CD14-positive monocyte (primary cell): ENCODE measurements at places on chromosomes 1 and 21.

DNA sequence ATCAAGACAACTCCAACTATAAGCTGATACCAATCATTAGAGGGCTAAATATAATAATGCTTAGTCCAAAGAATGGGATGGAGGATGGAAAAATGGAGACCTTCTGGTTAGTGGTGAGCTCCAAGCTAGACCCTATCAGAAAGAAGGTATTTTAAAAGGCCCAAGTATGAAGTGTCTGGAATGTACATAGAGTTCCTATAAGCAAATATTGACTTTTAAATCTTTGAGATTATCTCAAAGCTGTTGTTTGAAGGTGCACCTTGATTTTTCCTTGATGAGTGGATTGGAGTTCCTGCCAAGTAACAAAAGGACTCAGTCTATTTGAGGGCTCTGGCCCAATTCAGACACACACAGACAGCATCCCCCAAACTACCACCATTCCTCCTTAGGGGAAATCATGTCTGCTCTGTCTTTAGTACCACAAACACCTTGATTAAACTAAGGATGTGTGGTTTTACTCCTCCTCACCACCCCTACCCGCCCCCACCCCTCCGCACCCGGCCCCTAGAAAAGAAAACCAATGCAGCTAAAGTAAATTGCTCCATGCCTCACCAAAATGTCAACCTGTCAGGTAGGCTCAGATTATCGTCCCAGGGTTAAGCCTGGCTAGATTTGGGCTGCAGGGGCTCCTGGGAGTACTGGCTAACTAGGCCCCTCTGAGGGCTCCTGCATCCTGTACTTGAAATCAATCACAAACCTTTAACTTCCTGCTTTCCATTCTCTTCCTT is 59.4 kb downstream of the CDC7 start:
- H3K4me3 ChIP-seq, result no peak overlapping the region
- H3K27me3 ChIP-seq, result no peaks in the 10 kb centered on the region
- no peak for DNase-seq
- H3K27ac ChIP-seq, result no peak overlapping the region
- H3K4me1 ChIP-seq, result peaks cover 23% of the 10 kb centered on the region

GRCh38 chr1:169809370-169810095 is 14.8 kb upstream of the METTL18 start:
- H3K4me3 ChIP-seq, result no peak overlapping the region
- no peaks in the 10 kb centered on the region for H3K4me1 ChIP-seq
- H3K36me3 ChIP-seq, result peaks cover 65% of the 10 kb centered on the region
- no peak overlapping the region for H3K27ac ChIP-seq
- H3K27me3 ChIP-seq, result no peaks in the 10 kb centered on the region
- DNase-seq, result peak; percentile 52

GRCh38 chr1:20192364-20192763 is 6.0 kb upstream of the PLA2G2C start:
- no peaks in the 10 kb centered on the region for H3K36me3 ChIP-seq
- no peaks in the 10 kb centered on the region for H3K4me1 ChIP-seq
- H3K27ac ChIP-seq, result no peak overlapping the region
- DNase-seq, result no peak

DNA sequence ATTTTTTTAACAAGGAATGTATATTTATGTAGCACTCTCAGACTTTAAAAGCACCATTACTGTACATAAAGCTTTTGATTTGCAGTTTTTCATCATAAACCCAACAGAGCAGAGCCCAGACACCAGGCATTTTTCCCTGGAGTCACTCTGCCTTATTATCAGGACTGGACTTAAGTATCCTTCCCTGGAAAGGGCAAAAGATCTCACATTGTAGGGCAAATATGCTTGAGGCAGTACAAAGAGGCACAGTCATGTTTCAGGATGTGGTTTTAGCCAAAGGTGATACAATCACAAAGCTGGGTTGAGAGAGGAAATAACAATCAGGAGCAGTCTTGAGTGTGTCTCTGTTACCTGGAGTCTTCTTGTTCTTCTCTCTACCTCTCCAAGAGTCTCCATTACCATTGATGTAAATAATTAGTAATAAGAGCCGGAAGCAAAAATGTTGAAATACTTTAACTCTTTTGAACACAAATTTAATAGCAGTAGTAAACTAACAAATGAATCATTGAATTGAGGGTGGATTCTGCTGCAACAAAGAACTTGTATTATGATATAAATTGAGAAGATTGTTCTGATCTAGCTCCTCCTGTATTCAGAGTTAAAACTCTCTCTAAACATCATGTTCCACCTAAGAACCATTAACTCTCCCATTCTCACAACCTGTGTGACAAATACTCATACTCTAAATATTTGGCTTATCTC is 160.5 kb downstream of the LTN1 start:
- H3K27ac ChIP-seq, result no peak overlapping the region
- no peak for DNase-seq
- H3K27me3 ChIP-seq, result no peaks in the 10 kb centered on the region
- no peaks in the 10 kb centered on the region for H3K36me3 ChIP-seq

DNA sequence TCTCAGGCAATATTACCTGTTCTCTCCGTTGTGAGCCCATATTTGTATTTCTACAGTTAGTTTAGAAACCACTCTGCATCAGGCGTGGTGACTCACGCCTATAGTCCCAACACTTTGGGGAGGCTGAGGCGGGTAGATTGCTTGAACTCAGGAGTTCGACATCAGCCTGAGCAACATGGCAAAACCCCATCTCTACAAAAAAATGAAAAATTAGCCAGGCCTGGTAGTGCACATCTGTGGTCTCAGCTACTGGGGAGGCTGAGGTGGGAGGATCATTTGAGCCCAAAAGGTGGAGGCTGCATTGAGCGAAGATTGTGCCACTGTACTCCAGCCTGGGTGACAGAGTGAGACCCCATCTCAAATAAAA is 19.7 kb upstream of the ID3 start:
- H3K4me1 ChIP-seq, result peaks cover 8% of the 10 kb centered on the region
- H3K36me3 ChIP-seq, result no peaks in the 10 kb centered on the region
- no peak overlapping the region for H3K4me3 ChIP-seq
- no peaks in the 10 kb centered on the region for H3K27me3 ChIP-seq
- DNase-seq, result no peak
- H3K27ac ChIP-seq, result no peak overlapping the region

GRCh38 chr1:232328486-232329102 is 301.3 kb downstream of the SIPA1L2 start:
- no peaks in the 10 kb centered on the region for H3K4me1 ChIP-seq
- H3K36me3 ChIP-seq, result no peaks in the 10 kb centered on the region
- no peak for DNase-seq

GRCh38 chr1:53949023-53949990 is 3.2 kb downstream of the LRRC42 start:
- H3K27ac ChIP-seq, result no peak overlapping the region
- H3K36me3 ChIP-seq, result peaks cover 11% of the 10 kb centered on the region
- no peak for DNase-seq
- peaks cover 18% of the 10 kb centered on the region for H3K4me1 ChIP-seq
- no peaks in the 10 kb centered on the region for H3K27me3 ChIP-seq
- no peak overlapping the region for H3K4me3 ChIP-seq

- no peaks in the 10 kb centered on the region for H3K27me3 ChIP-seq
- peaks cover 4% of the 10 kb centered on the region for H3K4me1 ChIP-seq
- H3K36me3 ChIP-seq, result peaks cover 21% of the 10 kb centered on the region
- no peak overlapping the region for H3K27ac ChIP-seq
- no peak for DNase-seq
These were observed 52.8 kb upstream of the EDN2 start for GRCh38 chr1:41537251-41537650.

GRCh38 chr1:194289569-194290266 is 1103.3 kb upstream of the B3GALT2 start:
- no peaks in the 10 kb centered on the region for H3K27me3 ChIP-seq
- no peaks in the 10 kb centered on the region for H3K36me3 ChIP-seq
- no peak for DNase-seq
- H3K4me1 ChIP-seq, result no peaks in the 10 kb centered on the region

GRCh38 chr21:42515708-42516502 is 2.3 kb downstream of the SLC37A1 start:
- H3K27ac ChIP-seq, result no peak overlapping the region
- no peak for DNase-seq
- no peaks in the 10 kb centered on the region for H3K27me3 ChIP-seq
- peaks cover 15% of the 10 kb centered on the region for H3K4me1 ChIP-seq
- peaks cover 15% of the 10 kb centered on the region for H3K36me3 ChIP-seq

- H3K36me3 ChIP-seq, result no peaks in the 10 kb centered on the region
- no peak for DNase-seq
- no peaks in the 10 kb centered on the region for H3K27me3 ChIP-seq
- H3K4me1 ChIP-seq, result no peaks in the 10 kb centered on the region
These were observed 56.0 kb upstream of the C1orf21 start for GRCh38 chr1:184330875-184331274.

GRCh38 chr1:154342836-154343472 is 17.6 kb downstream of the ATP8B2 start:
- peaks cover 47% of the 10 kb centered on the region for H3K4me1 ChIP-seq
- no peaks in the 10 kb centered on the region for H3K36me3 ChIP-seq
- no peak overlapping the region for H3K4me3 ChIP-seq
- peak overlapping the region; percentile 54 for H3K27ac ChIP-seq
- DNase-seq, result peak; percentile 52

DNA sequence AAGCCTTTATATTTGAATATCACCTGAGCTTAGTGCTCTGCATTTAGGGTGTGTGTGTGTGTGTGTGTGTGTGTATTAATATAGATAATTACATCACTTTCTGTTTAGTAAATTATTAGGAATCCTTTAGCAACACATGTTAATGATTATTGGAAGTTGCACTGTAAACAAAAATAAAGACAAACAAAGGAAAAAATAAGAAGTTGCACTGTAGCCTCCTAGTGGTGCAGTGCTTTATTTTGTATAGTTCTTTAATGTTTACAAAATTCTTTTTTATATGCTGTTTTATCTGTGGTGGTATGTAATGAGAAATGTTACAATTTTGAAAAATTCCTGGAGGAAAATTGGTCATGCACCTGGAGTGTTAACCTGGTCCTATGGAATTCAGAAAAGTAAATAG is 69.2 kb downstream of the UBE4B start:
- no peaks in the 10 kb centered on the region for H3K27me3 ChIP-seq
- peaks cover under 1% of the 10 kb centered on the region for H3K4me1 ChIP-seq
- H3K4me3 ChIP-seq, result no peak overlapping the region
- H3K27ac ChIP-seq, result no peak overlapping the region
- H3K36me3 ChIP-seq, result peaks cover 65% of the 10 kb centered on the region
- no peak for DNase-seq

DNA sequence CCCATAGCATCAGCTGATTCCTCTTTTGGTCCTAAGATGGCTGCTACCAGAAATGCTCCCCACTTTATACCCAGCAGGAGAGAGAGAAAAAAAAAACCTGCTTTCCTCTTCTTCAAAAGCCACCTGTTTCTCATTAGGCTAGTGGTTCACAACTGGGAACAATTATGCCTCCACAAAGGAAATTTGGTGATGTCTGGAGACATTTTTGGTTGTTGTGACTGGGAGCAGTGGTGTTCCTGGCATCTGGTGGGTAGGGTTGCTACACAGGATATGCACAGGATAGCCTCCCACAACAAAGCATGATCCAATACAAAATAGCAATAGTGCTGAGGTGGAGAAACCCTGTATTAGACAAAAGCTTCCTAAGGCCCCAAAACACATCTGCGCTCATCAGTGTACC is 38.5 kb upstream of the SGIP1 start:
- H3K27me3 ChIP-seq, result no peaks in the 10 kb centered on the region
- H3K4me1 ChIP-seq, result no peaks in the 10 kb centered on the region
- no peak overlapping the region for H3K4me3 ChIP-seq

- H3K27ac ChIP-seq, result no peak overlapping the region
- no peak overlapping the region for H3K4me3 ChIP-seq
- H3K27me3 ChIP-seq, result no peaks in the 10 kb centered on the region
- no peaks in the 10 kb centered on the region for H3K36me3 ChIP-seq
- peaks cover 23% of the 10 kb centered on the region for H3K4me1 ChIP-seq
These were observed 11.4 kb upstream of the PIGR start for GRCh38 chr1:206957639-206958038.

GRCh38 chr21:45322960-45323461 is 35.3 kb upstream of the POFUT2 start:
- no peaks in the 10 kb centered on the region for H3K4me1 ChIP-seq
- no peak overlapping the region for H3K27ac ChIP-seq
- no peak overlapping the region for H3K4me3 ChIP-seq
- H3K27me3 ChIP-seq, result no peaks in the 10 kb centered on the region
- H3K36me3 ChIP-seq, result no peaks in the 10 kb centered on the region

- H3K27ac ChIP-seq, result peak overlapping the region; percentile 93
- H3K36me3 ChIP-seq, result peaks cover 12% of the 10 kb centered on the region
- H3K27me3 ChIP-seq, result no peaks in the 10 kb centered on the region
- peak overlapping the region; percentile 90 for H3K4me3 ChIP-seq
These were observed 833 bp upstream of the DIP2A start for GRCh38 chr21:46457801-46458314.

DNA sequence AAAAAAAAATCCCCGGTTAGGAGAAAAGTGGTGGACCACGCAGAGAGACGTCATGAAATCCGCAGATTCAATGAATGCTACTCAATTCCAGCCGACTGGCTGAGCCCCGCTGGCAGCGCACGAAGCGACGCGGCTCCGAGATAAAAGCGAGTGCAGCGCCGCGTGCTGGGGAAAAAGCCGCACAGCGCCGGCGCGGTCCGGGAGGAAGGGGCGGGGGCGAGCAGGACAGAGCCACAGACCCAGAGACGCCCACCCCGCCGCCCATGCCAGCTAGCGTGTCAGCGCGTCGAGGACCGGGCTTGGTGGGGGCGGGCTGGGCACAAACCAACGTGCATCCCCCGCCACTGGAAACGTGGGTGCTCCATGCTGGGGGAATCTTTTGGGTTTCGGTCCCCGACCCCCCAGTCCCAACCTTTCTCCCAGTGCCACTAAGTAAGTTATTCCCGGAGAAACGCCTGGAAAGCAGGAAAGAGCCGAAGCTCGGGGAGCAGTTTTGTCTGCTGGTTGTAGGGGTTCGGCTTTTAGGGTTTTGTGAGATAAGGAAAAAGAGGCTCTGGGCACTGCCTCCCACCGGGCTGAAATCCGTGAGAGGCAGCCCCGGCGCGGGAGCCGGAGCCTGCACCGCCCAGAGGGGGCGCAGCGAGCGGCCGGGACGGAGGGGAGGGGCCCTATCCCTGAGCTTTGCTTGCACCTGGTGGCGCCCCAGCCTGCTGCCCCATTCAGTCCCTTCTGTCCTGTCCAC is at the start of gene KCNJ6:
Gene KCNJ6, minus strand, starts transcription at position 148 of the 742 bp plus-strand sequence. CDS start 75,775 bp downstream, outside the sequence.
- DNase-seq, result peak; percentile 16
- no peak within 1 kb of the TSS for H3K27ac ChIP-seq
- H3K27me3 ChIP-seq, result peaks cover 67% of the 10 kb centered on the region
- H3K4me1 ChIP-seq, result no peaks in the 10 kb centered on the region
- H3K36me3 ChIP-seq, result no peaks in the 10 kb centered on the region
- no peak within 1 kb of the TSS for H3K4me3 ChIP-seq

DNA sequence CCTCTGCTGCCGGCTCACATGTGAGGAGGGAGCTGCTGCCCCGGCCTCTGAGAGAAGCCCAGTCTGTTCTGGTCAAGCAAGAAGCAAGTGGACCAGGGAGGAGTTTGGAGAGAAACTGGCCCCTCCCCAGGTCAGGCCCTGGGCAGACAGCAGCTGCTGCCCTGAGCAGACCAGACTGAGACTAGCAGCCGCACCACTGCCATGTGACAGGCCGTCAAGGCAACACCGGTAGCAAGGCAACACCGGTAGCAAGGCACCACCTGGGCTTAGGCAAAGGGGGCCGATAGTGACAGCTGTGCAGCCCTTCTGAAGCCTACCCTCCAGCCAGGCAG is 50.3 kb downstream of the ARHGEF16 start:
- no peaks in the 10 kb centered on the region for H3K27me3 ChIP-seq
- no peak overlapping the region for H3K27ac ChIP-seq
- DNase-seq, result no peak
- H3K4me3 ChIP-seq, result no peak overlapping the region

- DNase-seq, result no peak
- H3K4me1 ChIP-seq, result no peaks in the 10 kb centered on the region
- H3K27me3 ChIP-seq, result no peaks in the 10 kb centered on the region
- no peaks in the 10 kb centered on the region for H3K36me3 ChIP-seq
- H3K4me3 ChIP-seq, result no peak overlapping the region
- H3K27ac ChIP-seq, result no peak overlapping the region
These were observed 189.6 kb upstream of the ST6GALNAC5 start for GRCh38 chr1:76677416-76678405.

- DNase-seq, result no peak
- peak overlapping the region; percentile 3 for H3K27ac ChIP-seq
- no peaks in the 10 kb centered on the region for H3K27me3 ChIP-seq
These were observed 2.4 kb upstream of the SH3D21 start for GRCh38 chr1:36303650-36304360.
